NCI-H1417 (cell line): ENCODE measurements at places on chromosomes 2 and 18.

DNA sequence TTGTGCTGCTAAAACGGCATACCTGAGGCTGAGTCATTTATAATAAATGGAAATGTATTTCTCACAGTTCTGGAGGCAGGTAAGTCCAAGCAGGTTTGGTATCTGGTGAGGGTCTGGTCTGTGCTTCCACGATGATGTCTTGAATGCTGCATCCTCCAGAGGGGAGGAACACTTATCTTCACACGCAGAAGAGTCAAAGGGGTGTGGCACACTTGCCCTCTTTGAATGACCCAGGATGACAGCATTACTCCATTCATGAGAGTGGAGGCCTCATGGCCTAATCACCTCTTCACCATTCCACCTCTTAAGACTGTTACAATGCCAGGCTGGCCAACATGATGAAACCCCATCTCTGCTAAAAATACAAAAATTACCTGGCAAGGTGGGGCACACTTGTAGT lies 61.0 kb downstream of the NCAPH start:
- no peak for DNase-seq

GRCh38 chr2:88639865-88640264 lies 12.6 kb upstream of the EIF2AK3 start:
- no peak for DNase-seq

- DNase-seq = no peak
These were observed 6.9 kb downstream of the CCDC195 start for GRCh38 chr2:224709301-224709700.

DNA sequence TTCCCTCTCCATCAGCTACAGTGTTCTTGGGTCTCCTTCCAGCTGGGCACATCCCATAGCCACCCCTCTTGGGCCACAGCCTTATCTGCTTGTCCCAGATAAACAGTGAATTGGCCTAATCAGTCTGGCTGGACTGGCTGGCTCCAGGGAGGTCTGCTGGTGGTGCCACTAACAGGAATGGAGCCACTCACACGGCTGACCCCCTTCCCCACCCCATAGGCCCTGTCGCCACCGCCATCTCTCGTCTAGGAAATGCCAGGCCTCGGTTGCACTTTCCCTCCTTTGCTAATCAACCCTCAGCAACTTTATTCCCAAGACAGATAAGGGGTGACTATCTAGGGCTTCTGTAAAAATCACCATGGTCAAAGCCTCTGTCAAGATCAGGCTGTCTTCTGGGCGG lies 23.0 kb upstream of the TNP1 start:
- DNase-seq = no peak

- DNase-seq = peak; percentile 87
These were observed 223.7 kb downstream of the CYP26B1 start for GRCh38 chr2:71923887-71924533.

DNA sequence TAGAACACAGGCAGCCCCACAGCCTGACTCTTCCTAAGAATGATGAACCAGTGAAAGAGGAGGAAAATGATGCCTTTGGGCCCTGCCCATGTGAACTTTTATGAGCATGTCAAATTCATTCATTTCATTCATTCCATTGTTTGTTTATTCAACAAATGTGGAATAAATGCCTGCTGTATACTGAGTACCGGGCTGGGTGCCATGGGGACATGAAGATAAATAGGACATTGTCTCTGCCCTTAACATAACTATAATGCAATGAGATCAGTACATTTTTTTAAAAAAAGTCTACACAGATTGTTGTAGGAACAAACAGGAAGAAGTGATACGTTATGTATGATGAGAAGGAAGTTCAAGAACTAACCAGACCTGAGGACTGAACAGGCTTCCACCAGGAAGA lies 14.7 kb downstream of the MREG start:
- no peak for DNase-seq

GRCh38 chr2:85132397-85132796 lies 795 bp upstream of the TCF7L1 start:
- peak; percentile 46 for DNase-seq

DNA sequence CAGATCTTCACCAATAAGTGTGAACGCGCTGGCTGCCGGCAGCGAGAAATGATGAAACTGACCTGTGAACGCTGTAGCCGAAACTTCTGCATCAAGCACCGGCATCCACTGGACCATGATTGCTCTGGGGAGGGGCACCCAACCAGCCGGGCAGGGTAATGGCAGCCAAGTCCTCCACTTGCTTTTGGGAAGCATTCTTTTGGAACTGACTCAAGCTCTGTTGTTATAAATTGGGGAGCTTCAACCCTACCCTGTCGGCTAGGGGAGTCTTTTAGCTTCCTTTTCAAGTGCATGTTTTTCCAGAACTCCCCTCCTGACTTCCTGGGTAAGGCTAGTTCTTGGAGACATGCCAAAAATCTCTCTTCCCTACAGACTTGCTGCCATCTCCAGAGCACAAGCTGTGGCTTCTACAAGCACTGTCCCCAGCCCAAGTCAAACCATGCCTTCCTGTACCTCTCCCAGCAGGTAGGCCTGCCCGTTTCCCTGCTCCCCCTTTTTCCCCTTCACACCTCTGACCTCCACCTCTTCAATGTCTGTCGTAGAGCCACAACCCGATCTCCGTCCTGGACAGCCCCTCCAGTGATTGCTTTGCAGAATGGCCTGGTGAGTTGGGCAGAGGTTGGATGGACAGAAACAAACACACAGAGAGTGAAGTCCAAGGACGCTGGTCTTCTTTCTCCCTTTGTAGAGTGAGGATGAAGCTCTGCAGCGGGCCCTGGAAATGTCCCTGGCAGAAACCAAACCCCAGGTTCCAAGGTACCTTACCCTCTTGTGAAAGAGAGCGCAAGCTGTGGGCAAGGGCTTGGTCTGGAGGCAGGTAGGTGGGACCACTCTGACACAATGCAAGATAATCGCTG lies 1.5 kb downstream of the ZFAND2B start:
- DNase-seq = peak; percentile 22

DNA sequence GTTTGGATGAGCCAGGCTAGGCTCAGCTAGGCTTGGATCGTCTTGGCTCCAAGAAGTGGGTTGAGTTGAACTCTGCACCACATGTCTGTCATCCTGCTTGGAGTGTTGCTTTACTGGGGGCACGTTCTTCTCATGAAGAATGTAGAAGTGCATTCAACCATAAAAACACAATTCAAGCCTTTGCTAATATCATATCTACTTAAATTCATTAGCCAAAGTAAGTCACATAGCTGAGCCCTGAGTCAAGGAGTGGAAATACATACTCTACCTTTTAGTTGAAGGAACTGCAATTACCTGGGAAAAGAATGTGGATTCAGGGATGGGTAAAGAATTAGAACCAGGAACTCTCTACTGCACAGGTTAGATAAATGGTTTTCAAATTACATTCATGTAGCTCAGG lies 360.4 kb upstream of the KCNH7 start:
- DNase-seq = no peak

GRCh38 chr2:213224366-213224765 lies 59.9 kb upstream of the SPAG16 start:
- no peak for DNase-seq

DNA sequence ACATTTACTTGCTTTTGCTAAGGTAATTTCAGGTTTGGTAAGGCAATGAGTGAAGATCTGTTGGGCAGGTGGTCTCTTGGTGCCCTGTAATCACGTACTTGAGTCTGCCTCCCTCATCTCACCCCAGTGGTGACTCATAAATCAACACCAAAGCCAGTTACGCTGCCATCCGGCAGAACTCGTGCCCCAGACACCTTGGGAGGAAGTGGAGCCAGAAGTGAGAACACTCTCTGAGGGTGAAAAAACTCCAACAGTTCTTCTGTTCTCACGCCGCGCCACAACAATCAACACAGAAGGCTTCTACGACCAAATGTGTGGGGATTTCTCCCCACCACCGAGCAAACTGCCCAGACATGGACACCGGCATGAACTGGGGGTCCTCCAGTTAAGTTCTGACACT lies 206.2 kb downstream of the ARL4C start:
- no peak for DNase-seq

GRCh38 chr2:217402761-217403383 lies 543.0 kb upstream of the TNP1 start:
- peak; percentile 49 for DNase-seq

DNA sequence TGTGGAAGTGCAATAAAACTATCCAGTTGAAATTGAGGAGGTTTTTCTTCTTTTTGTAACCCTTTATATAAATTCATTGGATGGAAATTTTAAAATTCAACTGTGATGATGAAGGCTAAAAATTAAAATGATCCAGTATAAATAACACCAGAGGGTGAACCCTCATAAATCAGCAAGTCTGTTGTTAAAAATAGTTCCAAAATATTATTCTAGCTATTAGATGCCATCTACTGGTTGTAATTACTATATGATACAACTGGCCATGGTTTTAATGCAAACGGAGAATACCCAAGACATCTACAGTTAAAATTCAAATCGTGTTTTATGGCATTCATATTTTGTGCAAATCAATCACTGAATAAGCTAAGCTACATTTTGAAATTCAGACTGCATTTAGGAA lies 53.8 kb downstream of the TMEM200C start:
- no peak for DNase-seq

- DNase-seq = no peak
These were observed 319.8 kb downstream of the ETAA1 start for GRCh38 chr2:67716895-67717396.
